ENCODE measurements at places on chromosomes 12 and 14.

DNA sequence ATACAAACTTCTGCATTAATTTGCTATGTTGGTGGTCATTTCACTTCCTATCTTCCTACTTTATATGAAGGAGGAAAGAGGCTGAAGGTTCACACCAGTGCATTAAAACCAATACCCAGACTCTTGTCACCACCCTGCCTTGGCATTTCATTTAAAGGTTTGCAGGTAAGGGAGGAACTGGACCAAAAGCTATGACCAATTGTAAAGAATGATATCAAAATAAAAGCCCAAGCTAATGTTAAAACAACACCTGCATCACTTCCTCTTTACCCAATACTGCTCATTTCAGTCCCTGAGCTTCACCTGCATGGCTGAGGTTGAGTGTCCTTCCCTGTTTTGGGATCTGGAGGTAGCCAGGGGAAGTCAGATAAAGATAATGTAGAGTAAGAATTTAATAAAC lies 47.2 kb upstream of the TMEM233 start:
- no peak for DNase-seq

GRCh38 chr12:77888611-77889010 lies 57.9 kb downstream of the NAV3 start:
- no peak for DNase-seq

DNA sequence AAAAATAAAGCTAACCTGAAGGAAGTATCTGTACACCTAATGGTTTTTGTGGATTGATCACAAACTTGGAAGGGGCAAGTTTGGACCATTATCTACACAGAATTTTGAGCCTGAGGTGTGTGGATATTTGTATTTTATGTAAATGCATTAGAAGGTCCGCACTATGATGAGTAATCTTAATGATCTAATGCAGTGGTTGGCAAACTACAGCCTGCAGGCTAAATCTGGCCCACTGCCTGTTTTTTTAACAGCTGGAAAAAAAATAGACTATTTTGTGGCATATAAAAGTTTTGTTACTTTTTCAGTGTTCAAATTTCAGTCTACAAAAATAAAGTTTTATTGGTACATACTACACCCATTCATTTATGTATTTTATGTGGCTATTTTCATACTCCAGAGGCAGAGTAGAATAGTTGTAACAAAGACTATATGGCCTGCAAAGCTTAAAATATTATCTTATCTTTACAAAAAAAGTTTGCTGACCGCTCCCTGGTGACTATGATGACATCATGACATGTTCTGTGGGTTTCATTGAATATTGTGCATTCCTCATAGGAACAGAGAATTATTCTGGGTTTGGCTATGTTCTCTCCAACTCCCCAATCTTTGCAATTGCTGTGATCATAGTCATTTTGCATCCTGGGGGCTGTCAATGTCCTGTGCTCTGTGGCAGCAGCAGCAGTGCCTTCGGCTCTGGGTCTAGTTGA lies 962.6 kb upstream of the FBXO33 start:
- DNase-seq, result no peak

- no peak for DNase-seq
These were observed 11.1 kb downstream of the SVOP start for GRCh38 chr12:109009766-109010165.

DNA sequence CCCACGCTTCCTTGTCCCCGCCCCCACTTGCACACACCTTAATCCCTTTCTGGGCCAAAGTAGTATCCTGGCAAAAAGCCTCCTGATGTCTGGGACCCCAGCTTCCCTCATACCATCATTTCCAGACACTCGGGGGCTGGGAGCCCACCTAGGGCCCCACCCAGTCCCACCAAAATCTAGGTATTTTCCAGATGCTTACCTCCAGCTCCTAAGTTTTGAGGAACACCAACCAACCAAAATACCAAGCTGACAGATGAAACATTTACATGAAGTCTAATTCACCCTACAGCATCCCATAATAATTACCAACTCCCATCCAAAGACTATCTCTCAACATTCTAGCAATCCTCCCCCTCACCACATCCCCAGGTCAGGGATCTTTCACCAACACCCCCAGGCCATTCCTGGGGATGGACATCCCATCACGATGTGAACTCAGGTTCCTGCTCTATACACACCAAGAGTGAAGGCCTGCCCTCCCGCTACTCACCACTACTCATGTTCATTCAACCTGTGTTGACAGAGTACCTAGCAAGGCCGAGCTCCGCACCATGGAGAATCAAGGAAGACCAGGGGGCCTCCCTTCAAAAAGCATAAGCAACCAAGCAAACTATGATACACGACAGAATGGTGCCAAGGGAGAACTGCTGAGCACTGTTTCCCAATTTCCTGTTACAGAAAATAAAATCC lies 1.6 kb upstream of the CHD4 start:
- DNase-seq, result no peak

GRCh38 chr14:53187921-53188463 lies 34.9 kb upstream of the DDHD1 start:
- no peak for DNase-seq

GRCh38 chr12:194276-194675 lies 19.7 kb downstream of the SLC6A12 start:
- DNase-seq, result no peak

DNA sequence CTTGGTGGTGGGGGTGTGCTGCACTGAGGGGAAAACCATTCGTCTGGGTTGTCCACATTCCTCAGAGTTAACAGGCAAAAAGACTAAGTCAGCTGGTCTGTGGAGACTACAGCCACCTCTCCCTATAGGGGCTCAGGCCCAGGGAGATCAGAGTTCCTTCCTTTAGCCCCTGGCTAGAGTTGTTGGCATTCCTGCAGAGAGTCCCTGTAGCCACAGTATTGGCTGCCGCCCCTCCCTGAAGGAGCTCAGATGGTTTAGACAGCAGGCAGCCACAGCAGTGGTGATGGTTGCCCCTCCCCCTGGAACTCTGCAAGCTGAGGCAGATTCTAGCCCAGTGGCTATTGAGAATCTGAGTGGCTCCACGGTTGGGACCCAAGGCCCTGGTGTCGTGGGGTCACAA lies 1072.5 kb upstream of the ATXN7L3B start:
- no peak for DNase-seq

DNA sequence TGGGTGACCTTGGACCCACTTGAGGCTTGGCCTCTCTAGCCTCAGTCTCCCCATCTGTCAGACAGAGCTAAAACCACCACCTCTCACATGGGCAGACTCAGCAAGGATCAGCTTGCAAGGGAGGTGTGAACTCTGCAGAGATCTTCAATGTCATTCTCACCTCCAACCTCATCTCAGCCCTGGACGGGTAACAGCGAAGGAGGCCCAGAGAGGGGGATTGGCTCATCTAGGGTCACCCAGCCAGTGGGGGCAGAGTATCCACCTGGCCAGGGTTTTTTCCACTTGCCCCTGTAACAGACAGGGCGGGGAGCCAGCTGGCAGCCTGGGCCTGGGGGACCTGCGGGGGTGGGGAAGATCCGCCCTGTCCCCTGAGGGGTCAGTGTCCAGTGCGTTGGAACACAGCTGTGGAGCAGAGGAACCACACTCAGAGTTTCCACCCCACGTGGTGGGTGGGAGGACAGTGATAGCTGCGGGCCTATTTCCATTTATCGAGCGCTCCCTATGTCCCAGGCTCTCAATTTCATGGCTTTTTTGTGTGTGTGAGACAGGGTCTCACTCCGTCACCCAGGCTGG lies 27.4 kb downstream of the DTX1 start:
- no peak for DNase-seq

GRCh38 chr14:23193432-23193831 lies 10.0 kb upstream of the SLC7A8 start:
- no peak for DNase-seq

DNA sequence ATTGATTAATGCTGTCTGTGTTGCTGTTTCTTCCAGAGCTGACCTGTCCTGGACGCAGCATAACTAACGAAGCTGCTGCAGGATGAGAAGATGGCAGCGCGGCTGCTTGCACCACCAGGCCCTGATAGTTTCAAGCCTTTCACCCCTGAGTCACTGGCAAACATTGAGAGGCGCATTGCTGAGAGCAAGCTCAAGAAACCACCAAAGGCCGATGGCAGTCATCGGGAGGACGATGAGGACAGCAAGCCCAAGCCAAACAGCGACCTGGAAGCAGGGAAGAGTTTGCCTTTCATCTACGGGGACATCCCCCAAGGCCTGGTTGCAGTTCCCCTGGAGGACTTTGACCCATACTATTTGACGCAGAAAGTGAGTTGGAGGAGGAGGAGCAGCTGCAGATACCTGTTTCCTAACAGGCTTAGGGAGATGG lies 71.7 kb downstream of the SCN8A start:
- DNase-seq, result no peak

- DNase-seq, result no peak
These were observed 23.2 kb upstream of the KIF26A start for GRCh38 chr14:104115131-104115600.

GRCh38 chr12:88945051-88945732 lies 364.9 kb upstream of the KITLG start:
- no peak for DNase-seq

DNA sequence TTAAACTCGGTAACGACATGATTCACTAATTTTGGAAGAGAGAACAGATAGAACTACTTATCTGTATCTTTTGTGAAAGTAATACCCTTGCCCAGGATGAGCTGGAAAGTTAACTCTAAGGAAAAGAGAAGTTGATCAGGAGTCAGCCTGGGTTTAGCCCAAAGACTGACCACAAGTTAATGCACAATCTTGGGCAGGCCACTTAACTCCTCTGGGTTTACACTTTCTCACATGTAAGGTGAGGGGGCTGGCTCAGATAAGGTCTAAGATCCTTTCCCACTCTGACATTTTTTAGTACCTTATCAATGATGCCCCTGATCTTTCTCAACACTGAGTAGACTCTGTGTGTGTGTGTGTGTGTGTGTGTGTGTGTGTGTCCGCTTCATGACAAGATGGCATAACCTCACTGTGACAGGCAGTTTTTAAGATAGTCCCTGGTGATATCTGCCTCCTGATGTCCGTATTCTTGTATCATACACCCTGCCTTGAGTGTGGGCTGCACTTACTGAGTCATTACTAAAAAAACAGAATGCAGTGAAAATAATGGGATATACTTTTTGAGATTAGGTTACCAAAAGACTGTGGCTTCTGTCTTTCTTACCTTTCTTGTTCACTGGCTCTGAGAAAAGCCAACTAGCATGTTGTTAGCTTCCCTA lies 56.2 kb upstream of the CCDC198 start:
- no peak for DNase-seq

- no peak for DNase-seq
These were observed 86.3 kb downstream of the PLCZ1 start for GRCh38 chr12:18651525-18651924.

DNA sequence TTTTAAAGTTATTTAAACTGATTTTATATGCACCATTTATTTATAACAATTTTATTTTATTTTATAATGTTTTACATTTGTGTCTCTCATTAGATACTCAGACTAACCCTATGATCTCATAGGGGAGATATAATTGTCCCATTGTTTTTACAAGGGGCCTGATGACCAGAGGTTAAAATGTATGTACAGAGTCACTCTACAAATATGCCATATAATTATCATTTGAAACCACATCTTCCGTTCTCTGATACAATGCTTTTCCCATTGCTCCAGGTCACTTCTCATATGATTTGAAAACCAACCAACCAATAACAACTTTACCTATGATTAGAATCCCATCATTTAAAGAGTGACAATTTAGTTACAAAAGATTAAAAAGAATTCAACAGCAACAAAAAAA lies 137.8 kb downstream of the GPHN start:
- no peak for DNase-seq

- no peak for DNase-seq
These were observed 239.7 kb downstream of the SNAPC1 start for GRCh38 chr14:62001963-62002362.

DNA sequence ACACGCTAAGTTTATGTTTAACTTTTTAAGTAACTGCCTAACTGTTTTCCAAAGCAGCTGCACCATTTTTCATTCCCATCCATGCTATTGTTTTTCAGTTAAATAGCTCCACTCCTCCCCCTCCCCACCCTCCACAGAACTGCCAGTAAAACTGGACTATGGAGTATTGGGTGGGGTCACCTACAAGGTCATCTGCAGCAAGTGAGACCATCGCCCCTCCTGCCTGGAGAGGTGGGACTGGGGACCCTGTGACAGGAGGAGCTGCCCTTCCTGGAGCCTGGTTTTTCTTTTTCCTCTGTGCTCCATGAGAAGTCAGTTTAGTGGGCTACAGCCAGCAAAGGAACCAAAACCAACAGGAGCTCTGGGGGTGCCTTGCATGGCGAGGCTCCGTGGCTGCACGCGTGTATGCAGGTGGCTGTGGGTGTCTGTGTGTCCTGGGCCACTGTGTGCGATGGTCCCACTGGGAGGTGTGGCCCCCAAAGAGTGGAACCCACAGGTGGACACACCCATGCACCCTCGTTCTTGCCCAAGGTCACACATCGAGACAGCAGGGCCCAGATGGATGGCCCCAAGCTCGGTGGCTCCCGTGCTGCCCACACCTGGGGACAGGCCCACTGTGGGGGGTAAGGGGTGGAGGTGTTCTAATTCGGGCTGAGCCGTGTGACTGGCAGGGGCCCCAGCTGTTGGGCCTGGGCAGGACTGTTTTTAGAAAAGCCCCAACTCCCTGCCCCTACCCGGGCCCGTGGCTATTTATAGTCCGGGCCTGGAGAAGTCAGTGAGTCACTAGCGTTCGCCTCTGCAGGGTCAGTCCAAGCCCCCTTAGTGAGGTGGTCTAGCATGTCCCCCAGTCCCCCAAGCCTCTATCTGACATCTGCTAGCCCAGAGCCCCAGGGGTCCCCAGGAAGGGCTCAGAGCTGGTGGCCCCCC lies 2.3 kb upstream of the ADSS1 start:
- no peak for DNase-seq

- DNase-seq, result no peak
These were observed 20.5 kb upstream of the CORO1C start for GRCh38 chr12:108751821-108752220.

- DNase-seq, result no peak
These were observed 451.9 kb upstream of the FBXO33 start for GRCh38 chr14:39884091-39884490.

- no peak for DNase-seq
These were observed 136.4 kb downstream of the RPS29 start for GRCh38 chr14:49449749-49450148.

DNA sequence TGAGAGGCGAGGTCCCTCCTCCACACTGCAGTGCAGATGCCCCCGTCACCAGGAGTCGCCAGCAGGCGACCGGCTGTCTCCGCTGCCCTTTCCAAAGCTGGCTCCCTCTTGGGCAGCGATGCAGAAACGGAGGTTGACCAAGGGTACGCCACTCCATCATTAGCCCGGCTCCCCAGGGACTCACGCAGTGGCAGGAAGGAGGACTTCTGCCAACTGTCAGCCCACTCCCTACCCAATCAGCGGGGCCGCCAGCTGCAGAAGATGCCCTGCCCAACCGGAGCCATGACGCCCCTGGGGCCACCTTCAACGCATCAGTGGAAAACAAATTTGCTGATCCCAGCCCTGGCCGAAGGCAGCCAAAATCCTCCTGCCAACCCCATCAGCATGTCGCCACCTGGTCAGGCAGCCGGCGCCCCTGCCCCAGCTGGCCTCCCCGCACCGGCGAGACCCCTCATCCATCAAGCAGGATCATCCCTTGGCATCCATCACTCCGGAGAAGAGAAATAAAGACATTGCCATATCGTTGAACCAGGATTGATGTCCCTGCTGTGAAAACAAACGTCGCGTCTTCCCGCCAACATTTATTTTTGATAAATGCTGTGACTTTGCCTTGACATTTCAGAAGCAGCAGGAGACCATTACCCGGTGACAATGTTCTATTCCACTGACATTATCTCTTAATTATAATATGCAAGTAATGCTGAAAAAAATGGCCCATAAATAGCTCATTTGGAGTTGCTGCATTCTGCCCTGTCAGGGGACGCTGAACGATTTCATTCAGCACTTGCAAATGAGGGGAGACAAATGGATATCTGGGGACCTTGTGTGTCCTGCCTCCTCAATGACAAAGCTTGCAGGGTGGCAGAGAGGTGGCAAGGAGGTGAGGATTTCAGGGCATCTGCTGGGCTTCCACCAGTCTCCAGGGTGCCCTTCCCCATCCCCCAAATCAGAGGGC lies 105.1 kb downstream of the SCARB1 start:
- no peak for DNase-seq

Measured in inflammatory macrophage treated with lipopolysaccharide for 1 hour (primary cell).